GDM1 (cell line): ENCODE measurements at places on chromosomes 1 and 21.

- no peak for DNase-seq
Observed at GRCh38 chr1:153399401-153400055, 8.7 kb upstream of the S100A8 start.

GRCh38 chr1:14039582-14040430, 339.8 kb downstream of the PRDM2 start:
- no peak for DNase-seq

- no peak for DNase-seq
Observed at GRCh38 chr1:7789828-7790227, 5.7 kb downstream of the PER3 start.

GRCh38 chr1:186530109-186530508, 69.2 kb upstream of the PDC start:
- no peak for DNase-seq

GRCh38 chr1:15088281-15088971, 65.1 kb upstream of the TMEM51 start:
- no peak for DNase-seq

DNA sequence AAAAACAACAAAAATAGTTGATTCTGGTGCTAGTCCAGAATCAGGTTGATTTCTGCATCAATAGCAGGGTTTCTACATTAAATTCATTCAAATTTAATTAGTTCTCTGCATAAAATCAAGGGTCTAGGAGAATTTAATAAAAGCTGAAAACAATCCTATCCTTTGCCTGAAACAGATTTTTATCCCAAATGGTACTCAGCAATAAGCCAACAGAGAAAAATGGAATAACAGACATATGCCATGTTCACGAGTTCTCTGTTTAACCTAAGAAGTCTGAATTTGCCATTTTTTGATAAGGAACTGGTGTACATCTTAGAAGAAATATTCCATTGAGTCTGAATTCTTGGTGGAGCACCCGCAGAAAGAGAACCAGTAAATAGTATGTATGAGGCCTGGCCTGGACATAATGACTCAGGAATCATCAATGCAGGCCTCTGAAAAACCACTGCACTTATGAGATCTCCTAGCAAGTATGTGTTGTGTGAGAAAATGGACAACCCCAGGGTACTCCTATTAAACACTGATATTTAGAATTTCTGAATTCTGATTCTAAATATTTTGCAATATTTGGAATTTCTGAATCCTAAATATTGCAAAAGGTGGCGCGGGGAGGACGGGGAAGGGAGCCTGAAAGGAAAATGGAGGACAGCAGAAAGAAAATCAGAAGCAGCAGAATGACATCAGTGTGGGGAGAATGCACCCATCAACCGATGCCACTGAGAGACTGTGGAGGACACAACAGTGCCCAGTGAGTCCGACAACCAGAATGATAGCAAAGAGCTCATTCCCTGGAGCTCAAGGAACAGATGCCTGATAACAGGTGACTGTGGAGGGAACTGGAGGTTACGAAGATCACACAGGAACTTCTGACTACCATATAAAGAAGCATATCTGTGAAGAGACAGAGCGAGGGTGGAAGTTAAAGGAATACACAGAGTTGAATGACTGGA, 97.6 kb downstream of the APP start:
- no peak for DNase-seq

DNA sequence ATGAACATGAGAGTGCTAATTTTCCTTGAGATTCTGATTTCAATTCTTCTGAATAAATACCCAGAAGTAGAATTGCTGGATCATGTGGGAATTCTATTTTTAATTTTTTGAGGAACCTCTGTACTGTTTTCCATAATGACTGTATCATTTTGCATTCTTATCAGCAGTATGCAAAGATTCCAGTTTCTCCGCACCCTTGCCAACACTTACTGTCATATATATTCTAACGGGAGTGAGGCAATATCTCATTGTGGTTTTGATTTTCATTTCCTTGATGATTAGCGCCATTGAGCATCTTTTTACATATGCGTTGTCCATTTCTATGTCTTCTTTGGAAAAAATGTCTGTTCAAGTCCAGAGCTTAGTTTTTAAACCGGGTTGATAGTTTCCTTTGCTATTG, 33.2 kb downstream of the VCAM1 start:
- DNase-seq: no peak

DNA sequence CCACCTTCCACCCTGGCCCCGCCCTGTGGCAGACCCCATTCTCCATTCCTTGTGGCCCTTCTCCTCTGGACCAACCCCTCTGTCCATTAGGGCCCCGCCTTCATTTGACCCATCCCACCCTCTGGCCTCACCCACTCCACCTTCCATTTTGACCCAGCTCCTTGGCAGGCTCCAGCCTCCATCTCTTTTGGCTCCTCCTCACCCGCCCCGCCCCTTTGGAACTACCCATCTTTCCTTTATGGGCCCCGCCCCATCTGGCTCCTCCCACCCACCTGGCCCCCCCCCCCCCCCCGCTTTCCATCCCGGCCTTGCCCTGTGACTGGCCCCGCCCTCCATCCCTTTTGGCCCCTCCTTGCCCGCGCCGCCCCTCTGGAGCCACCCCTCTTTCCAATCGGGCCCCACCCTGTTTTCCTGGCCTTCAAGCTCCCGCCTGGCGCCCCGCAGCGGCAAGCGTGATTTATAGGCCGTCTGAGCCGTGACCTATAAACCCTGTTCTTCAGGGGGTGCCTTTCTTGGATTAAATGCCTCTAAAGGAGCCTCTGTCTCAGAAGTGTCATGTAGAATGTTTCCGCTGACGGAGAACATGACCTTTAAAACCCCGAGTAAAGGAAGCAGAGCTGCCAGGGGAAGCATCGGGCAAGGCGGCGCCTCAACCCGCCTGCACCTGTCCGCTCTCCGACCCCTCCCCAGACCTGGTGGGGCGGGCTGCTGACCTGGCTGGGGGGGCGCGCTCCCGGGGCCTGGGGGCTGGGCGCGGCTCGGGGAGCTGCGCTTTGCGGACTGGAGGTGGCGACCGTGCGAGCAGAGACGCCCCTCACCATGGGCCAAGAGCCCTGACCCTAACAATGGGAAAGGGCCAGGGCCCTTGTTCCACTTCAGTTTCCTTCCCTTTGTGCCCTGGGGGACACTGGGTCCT, 178.0 kb downstream of the CAMTA1 start:
- no peak for DNase-seq

- no peak for DNase-seq
Observed at GRCh38 chr1:200359610-200360163, 50.1 kb downstream of the ZNF281 start.

DNA sequence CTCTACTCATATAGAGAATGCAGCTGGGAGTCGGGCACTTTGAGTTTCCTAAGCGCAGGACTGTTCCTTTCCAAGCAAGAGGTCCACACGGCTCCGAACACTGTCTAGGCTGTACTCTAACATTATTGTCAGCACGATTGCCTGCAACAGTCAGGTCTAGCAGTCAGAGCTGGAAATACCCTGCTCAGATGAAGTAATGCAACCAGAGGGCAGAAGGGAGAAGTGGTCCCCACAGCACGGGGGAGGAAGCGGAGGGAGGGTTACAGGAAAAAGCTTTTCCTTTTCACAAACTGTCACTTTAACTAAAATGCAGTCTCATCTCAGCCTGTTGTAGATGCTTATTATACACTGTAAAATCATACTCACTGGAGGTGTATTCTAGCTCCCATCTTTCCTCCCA, 98.9 kb upstream of the SLC44A3 start:
- peak; percentile 93 for DNase-seq

DNA sequence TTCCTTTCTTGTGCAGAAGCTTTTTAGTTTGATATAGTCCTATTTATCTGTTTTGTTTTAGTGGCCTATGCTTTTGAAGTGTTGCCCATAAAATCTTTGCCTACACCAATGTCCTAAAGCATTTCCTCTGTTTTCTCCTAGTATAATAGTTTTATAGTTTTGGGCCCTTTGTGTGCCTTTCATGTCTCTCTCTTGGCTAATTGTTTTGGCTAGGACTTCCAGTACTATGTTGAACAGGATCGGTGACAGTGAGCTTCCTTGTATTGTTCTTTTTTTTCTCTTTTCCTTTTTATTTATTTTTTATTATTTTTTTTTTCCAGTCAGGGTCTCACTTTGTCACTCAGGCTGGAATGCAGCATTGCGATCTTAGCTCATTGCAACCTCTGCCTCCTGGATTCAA, 47.0 kb upstream of the WARS2 start:
- no peak for DNase-seq

DNA sequence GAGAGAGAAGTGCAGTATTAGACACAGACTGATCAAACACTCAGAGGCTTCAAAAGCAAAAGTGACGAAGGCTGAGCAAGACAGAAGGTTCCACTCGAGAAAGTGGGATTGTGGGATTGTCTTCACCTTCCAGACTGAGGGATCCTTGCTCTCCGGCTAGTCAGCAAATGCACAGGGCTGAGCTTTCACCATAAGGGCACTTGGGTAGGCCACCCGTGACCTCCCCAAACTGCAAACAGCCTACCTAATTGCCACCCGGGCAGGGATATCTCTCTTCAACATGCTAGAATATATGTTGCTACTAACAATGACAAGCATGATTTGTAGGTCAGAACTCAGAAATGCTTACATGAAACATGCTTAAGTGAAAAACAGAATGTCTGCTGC, 35.3 kb upstream of the RIPK4 start:
- no peak for DNase-seq

DNA sequence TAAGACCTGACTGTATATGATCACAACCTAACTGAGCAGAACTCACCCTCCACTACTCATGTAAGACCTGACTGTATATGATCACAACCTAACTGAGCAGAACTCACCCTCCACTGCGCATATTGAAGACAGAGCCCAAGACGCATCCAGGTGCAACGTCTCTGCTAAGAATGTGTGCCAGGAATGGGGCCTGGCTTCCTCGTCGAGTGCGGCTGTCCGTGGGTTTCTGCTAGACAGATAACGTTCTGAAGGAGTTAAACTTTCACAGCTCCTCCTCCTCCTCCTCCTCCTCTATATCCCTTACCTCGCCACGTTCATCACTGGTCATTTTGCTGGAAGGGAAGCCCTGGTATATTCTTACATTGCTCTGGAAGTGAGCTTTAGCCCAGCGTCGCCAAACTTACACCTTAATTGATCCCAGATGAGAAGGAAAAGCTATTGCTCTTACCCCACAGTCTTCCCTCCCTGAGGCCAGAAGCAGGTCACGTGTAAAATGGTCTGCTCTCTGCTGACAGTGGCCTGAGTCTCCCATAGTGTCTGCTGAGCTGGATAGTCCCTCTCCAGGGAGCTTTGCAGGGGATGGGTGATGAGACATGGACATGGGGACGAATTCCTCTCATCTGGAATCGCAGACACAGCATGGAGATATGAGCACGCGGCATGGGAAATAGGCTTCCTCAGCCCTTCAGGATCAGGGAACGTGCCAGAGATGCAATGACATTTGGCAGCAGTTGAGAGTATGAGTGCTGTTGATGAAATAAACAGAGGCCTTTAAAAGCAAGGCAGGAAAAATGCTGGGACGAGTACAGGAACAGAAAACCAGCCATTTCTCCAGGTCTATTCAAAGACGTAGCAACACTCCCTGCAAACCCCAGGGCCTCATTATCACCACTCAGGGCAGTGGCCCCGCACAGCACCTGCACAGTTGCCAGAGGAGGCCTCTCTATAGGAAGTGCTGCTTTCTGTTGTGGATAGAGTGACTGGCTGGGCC, 528.1 kb downstream of the KIF26B start:
- DNase-seq: no peak

GRCh38 chr1:21050031-21050430, 126.7 kb downstream of the EIF4G3 start:
- DNase-seq: no peak

- no peak for DNase-seq
Observed at GRCh38 chr1:89502895-89503294, 21.7 kb upstream of the LRRC8B start.

GRCh38 chr1:40817791-40818263, 34.2 kb downstream of the KCNQ4 start:
- DNase-seq: no peak

- DNase-seq: no peak
Observed at GRCh38 chr1:6099297-6099696, 53.6 kb downstream of the KCNAB2 start.

GRCh38 chr1:41730806-41731205, 187.9 kb downstream of the HIVEP3 start:
- no peak for DNase-seq

GRCh38 chr1:8017495-8018197, 8.5 kb downstream of the ERRFI1 start:
- no peak for DNase-seq

GRCh38 chr1:246219508-246220030, 287.5 kb downstream of the SMYD3 start:
- no peak for DNase-seq

DNA sequence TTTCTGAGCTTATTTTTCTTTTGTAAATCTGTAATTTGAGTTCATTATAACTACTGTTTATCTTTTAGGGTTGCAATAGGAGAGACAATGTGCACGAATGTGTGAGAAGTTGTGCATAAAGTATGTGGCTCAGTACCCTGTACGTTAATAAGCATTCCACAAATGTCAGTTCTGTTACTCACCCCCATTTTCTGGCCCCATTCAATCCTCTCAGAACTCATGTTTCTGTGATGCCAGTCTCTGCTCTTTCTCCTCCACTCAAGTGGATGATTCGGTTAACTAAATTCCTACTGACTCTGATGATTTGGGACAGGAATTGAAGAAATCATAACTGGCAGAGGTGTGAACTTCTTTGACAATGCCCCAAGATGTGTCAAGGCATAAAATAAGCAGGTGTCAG, 10.2 kb upstream of the DMRTB1 start:
- no peak for DNase-seq

GRCh38 chr1:39927538-39927937, 25.8 kb upstream of the MYCL start:
- DNase-seq: no peak

GRCh38 chr21:35559829-35560225, 500.5 kb downstream of the SETD4 start:
- DNase-seq: no peak

- DNase-seq: peak; percentile 88
Observed at GRCh38 chr1:159015440-159015909, 5.8 kb downstream of the IFI16 start.

DNA sequence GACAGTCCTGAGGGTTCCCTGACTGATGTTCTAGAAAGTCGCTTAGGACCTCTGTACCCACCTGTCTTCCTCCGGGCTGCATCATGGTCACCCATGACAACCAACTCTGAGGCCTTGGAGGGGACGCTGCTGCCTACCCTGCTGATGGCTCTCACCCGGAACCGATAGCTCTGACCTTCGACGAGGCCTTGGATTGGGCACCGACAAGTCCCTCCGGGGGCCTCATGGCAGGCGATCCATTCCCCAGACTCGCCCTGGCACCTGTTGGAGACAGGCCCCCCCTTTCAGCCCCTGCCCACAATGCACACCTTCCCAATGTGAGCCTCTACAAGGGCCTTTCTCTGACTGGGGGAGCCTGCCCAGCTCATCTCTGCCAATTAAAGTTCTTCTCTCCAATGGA, 21.2 kb downstream of the MYOM3 start:
- DNase-seq: no peak
